ENCODE measurements at places on chromosomes 11 and 22. TPM values are rescaled to one million over a fixed set of nuclear protein-coding genes. Genes with fewer than 3 reads are reported as not detected.

The PRSS23 gene
- 0.17 TPM for total RNA-seq

The OR56A5 gene
- not detected for total RNA-seq

DNA sequence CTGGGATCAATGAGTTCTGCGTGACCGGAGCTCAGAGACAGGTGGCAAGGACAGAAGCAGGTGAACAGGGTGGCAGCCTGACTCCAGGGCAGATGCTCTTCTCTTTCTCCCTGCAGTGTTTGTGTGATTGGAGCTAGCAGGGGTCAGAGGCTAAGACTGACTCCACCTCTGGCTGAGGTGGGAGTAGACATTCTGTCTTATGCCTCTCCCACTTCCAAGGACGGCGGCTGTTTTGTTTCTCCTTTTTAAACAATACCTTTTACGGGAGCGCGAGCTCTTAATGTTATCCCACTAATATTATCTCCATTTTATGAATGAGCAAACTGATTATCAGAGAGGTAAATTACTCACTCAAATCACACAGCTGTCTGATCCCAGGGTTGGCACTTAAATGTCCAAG is 323.7 kb downstream of the MIAT start:
- no peak for DNase-seq

The USH1C gene
- not detected for total RNA-seq

The KCNJ1 gene
- not detected for total RNA-seq

The DDTL gene
- not detected for total RNA-seq

The GLYAT gene
- not detected for total RNA-seq

GRCh38 chr11:67288198-67288451 is 978 bp upstream of the ANKRD13D start:
- DNase-seq = no peak

DNA sequence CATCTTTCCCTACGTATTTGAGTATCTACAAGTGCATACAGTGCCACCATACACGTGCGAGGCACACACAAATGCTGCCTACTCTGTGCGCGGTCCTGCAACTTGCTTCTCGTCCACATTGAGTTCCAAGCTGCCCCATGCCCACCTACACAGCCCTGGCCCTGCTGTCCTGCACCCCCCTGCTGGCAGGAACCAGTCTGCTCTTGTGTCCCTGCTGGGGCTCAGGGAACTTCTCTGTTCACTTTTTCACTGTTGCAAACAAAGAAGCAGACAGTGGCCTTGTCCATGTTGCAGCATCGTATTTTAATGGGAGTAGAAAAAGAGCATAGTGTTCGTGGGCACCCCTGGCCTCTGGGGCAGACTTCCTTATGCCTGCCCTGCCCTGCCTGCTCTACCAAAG is 14.0 kb downstream of the CPT1A start:
- DNase-seq = no peak

- DNase-seq = peak; percentile 82
Measured at GRCh38 chr11:121655537-121656327, 203.0 kb upstream of the SORL1-AS1 start.

- DNase-seq = no peak
Measured at GRCh38 chr11:65609229-65609628, 4.8 kb downstream of the MAP3K11 start.

GRCh38 chr11:125941619-125942611 is 3.9 kb upstream of the VSIG10L2 start:
- peak; percentile 60 for DNase-seq

The SLC37A2 gene
- 3.5 TPM for total RNA-seq

The XKR3 gene
- total RNA-seq = not detected

- no peak for DNase-seq
Measured at GRCh38 chr11:24585192-24585591, 88.3 kb downstream of the LUZP2 start.

DNA sequence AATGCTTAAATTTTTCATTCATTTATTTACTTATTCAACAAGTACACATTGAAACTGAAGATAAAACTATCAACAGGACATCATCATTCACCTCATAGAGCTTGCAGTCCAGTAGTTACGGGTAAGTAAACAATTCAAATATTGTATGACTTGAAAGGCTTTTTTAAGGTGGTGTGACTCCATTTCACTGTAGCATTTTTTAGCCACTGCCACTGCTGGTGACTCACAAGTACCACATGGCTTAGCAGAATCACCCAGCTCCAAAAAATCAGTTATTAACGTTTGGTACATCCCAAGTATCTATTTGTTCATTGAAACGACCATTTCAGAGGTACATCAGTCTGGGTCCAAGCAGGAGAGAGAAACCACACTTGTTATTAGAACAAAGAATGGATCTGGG is 427.9 kb upstream of the DDI1 start:
- no peak for DNase-seq

DNA sequence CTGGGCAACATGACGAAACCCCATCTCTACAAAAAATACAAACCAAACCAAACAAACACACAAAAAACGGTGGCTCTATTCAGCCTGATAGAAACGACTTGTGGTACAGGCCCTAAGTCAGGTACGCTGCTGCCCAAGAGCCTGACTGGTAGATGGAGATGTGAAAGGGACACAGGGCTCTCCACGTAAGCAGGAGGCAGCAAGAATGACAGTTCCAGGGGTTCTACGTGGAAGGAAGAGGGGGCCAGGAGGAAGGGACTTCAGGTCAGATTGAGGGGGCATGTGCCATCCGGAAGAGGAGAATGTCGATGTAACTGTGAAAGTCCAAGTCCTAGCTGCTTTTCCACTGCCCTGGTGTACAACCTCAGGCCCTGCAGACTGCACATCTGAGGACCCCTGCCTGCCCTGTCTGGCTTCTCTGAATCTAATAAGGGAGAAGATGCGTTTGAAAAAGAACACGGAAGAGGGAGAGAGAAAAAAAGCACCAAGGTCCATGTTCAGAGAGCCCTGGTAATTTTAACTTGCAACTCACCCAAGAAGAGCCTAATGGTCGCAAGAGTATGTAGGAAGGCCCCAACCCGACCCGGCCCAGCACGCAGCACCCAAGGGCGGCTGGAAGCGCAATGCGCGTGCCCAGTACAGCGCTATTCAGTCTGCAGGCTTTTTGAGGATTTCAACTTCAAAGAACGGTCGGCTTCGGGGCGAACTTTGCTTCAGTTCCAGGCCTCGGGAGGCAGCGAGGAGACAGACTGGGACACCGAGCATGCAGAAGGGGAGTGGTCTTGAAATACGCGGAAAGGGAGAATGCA is 909 bp upstream of the ZNRD2 start:
- DNase-seq = no peak

GRCh38 chr22:23192133-23192532 is 11.8 kb downstream of the BCR start:
- DNase-seq = no peak

DNA sequence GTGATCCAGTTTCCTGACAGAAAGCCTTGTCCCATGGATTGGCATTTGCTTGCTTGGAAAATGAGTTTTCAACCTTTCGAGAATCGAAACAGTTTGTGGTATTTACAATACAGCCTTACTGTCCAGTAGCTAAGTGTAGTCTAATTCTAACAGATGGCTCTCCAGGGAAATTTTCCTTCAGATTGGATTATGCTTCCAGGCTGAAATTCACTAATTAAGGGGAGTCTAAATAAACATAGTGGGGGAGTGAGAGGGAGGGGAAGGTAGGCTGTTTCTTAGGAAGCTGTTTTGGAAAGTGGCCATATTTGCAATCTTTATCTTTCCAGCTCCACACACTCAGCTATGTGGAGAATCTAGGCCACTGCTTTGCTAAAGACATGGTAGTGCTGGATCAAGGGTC is 81.3 kb downstream of the SYT9 start:
- no peak for DNase-seq

DNA sequence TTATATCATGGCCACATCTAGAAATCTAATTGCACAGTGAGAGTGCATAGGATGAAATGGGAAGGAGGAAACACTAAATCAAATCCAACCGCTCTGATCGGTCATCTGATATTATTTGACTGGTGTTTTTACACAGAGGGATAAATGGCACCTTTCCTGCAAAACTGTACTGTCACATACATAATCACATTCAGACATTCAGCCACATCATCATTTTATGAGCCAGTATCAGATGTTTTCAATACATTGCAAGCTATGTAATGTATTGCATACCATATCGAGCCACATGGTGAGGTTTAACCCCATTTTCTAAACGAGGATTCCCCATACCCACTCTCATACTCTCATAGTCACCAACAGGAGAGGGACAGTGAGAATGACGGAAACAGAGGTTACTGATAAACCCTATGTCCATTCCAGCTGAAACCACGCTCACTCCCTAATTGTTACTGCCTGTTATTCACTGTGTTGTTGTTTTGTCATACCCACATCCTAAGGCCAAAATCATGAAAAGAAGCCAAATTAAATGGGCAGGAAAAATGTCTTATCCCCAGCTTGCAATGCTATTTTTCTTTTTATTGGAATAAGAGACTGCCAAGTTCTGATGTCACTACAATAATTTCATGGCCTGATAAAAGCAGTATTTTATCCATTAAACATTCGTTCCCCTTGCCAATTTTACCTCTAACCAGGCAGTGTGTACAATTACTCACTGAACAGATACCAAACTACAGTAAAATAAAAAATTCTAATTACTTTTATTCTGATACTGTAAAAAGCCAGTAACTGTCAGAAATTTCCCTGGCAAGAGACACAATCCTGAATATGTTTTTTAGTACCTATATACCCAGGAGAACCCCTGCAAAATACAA is 9.0 kb downstream of the CDON start:
- DNase-seq = no peak

GRCh38 chr22:44664149-44664548 is 37.9 kb upstream of the PRR5 start:
- DNase-seq = peak; percentile 76

The CENPM gene
- total RNA-seq = 53.2 TPM

The TENM4 gene
- not detected for total RNA-seq

DNA sequence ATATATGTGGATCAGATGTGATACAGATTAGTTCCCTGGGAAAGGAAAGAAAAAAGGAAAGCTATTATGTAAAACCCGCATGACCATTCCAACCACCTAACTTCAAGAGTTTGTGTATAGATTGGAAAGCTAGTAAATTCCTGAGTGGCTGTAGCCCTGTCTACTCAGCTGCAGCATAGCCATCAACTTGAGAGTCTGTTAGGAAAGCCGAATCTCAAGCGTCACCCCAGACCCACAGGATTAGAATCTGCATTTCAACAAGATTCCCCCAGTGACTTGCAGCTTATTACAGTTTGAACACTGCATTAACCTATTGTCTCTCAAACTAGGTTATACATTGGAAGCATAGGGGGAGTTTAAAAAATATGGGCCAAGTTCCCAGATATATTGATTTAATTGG is 921.7 kb downstream of the LRRC4C start:
- DNase-seq = no peak

- DNase-seq = no peak
Measured at GRCh38 chr11:77063407-77063806, 3.4 kb upstream of the CAPN5 start.

DNA sequence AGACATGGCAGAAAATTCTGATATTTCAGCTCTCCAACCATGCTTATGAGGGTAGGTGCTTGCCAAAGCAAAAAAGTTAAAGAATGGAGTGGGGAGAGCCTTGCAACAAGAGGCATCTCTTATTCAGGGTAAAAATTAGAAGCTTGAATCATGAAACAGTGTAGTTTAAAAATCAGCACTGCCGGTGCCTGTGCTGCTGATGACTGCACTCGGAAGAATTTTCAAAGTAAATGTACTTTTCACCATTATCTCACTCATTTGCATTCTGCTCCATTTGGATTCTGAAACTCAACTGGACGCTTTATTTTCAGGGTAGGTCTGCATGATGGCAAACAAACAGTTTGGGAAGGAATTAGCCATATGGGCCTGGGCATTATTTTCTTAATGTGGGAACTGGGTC is 126.3 kb downstream of the KIRREL3 start:
- no peak for DNase-seq

The DNAJB7 gene
- total RNA-seq = not detected

DNA sequence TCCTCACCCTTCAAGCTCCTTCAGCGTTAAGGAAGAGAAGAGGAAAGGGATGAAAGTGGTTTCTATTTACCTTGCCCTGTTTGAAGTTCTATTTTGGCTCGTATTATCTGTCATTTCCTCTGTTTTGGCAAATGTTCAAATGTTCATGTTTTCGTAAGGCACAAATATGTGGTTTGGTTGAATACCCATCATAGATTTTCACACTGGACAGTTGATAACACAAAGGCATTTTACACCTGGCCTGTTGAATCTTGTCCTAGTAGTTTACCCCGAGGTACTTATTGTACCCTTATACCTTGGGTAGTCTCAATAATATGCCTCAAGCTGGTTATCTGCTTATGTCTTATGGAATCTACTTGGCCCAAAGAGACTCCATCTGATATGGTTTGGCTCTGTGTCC is 706.9 kb downstream of the METTL15 start:
- DNase-seq = no peak

DNA sequence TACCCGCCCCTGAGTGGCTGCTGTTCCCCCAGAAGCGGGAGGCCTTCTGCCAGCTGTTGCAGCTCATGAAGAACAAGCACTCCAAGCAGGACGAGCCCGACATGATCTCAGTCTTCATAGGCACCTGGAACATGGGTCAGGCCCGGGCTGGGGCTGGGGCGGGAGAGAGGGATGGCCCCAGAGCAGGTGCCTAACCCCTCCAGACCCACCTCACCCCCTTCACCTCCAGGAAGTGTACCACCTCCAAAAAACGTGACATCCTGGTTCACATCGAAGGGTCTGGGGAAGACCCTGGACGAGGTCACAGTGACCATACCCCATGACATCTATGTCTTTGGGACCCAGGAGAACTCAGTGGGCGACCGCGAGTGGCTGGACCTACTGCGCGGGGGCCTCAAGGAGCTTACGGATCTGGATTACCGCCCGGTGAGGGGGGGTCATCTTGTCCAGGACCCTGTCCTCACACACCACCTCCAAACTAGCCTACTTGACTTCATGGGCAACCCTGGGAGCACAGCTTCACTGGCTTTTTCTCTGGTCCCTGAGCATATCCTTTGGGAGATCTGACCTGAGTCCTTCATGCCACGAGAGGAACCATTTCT is 6.3 kb downstream of the INPPL1 start:
- no peak for DNase-seq

DNA sequence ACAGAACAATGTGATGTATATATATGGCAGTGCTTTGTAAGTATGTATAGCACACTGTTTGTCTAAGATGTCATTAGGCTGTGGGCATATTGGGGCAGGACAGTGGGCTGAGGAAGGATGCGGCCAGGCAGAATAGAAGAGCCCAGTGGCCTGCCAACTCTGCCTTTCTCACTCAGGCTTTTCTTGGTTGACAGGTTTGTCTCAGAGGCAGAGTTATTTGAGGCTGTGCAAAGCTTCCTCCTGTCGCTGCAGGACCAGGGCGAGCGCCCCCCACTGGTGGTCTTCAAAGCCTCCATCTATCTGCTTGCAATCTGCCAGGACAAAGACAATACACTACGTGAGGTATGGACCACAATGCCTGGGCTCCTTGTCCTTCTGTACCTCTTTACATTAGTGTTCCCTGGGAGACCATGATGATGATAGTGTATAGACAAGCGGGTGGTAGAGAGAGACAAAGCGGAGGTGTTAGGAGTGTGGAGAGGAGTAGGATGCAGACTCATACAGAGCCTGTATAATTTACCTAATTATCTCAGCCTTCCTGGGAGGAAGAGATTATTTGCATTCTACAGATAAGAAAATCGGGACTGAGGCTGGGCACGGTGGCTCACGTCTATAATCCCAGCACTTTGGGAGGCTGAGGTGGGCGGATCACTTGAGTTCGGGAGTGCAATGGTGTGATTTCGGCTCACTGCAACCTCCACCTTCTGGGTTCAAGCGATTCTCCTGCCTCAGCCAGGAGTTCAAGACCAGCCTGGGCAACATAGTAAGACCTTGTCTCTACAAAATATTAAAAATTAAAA is 37.3 kb upstream of the CCDC134 start:
- DNase-seq = peak; percentile 48
